IMR-90 (cell line): ENCODE measurements at places on chromosomes 6 and 20. TPM values are rescaled to one million over a fixed set of nuclear protein-coding genes. Genes with fewer than 3 reads are reported as not detected.

DNA sequence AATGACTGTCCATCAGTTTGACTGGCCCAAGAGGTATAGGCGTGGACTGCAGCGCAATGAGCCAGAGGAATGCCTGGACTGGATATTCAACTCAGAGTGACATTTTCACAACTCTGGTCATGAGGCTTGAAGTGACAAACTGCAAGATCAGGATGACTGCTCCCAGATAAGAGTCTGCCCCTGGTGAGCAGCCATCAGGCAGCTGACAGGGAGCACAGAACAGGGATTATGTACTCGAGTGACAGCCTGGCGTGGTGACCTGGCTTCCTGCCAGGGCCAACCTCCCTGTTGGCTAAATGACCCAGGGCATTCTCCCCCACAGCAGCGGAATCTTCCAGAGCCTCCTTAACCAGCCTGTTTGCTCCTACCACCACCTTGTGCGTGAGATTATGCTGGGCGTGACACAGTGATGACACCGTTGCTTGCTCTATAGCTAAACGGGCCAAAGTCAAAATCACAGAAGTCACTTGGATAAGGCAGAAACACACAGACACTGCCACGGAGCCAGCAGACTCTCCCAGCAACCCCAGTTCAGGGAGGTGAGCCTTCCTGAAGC lies 209.1 kb upstream of the JARID2 start:
- DNase-seq = no peak

DNA sequence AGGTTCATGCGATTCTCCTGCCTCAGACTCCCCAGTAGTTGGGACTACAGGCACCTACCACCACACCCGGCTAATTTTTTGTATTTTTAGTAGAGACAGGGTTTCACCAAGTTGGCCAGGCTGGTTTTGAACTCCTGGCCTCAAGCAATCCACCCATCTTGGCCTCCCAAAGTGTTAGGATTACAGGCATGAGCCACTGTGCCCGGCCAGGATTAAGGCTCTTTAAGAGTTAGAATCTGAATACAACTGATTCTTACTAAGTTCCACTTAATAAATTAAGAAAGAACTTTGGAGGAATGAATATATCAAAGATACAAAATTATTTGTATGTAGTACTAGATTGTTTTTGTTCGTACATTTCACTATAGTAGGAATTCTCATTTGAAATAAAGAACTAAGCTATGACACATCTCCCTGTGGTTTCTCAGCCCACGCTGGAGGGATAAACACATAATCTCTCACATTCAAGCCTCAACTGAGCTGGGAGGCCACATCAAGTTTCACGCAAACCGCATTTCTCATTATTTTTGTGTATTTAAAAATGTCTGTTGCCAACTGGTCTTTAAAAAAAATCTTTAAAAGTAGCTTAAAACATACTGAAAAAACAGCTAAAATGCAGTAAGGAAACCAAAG lies 34.2 kb downstream of the DTNBP1 start:
- DNase-seq = peak; percentile 94

GRCh38 chr6:33697845-33698244 lies 13.7 kb downstream of the UQCC2 start:
- no peak for DNase-seq

GRCh38 chr6:158219228-158219627 lies 51.1 kb downstream of the GTF2H5 start:
- peak; percentile 96 for DNase-seq

GRCh38 chr6:39847221-39847620 lies 55.0 kb downstream of the DAAM2 start:
- DNase-seq = no peak

DNA sequence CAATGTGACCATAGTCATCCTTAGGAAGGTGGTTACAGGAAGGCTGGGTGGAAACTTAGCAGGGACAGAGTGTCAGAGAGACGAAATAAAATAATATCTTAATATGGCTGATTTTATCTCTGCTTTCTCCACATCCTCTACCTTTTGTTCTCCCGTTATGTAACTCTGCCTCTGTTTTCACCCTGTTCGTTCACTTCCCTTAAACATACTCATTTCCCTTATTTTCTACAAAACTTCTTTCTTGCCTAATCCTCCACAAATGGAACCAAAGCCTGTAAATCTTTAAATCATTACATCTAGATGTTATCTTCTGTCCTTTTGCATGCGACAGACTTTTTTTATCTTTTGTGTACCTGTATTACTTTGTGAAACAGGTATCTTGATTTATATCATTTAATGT lies 23.3 kb upstream of the CRIP3 start:
- no peak for DNase-seq

The BFSP1 gene
- 1.9 and 2.0 TPM in 2 replicates for total RNA-seq

DNA sequence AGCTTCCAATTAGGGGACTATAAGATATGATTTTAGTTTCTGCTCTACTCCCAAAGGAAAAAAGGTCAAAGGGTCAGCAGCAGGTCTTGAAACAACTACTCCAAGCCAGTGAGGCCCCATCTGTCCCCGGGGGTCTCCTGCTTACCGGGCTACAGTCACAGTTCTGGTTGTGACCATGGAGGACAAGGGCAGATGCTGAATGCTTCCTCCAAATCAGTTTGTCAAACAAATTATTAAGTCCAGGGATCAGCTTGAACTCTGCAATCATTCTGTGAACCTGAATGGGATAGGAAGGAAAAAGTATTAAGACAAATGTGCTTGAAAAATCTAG lies 60.2 kb downstream of the MYH7B start:
- DNase-seq = no peak

DNA sequence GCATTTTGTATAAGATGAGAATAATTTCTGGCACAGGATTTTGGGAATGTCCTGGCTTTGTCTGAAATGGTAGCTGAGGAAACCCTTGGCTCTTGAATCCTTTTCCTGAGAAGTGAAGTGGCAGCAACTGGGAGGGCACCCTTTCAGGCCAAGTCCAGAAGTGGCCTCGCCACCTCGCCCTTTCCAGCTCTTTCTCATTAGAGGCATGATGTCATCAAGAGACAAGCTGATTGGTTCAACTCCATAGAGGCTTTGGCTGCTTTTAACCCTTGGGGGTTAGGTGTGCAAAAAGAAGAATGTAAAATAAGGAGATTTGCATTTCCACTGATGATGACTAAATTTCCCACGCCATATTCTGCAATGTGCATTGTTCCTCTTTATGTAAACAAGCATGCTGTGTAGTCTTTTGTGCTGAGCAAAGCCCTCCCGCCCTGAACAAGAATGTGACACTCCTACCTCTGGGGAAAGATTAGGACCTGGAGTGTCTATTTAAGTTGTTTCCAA lies 116.5 kb downstream of the TCP11 start:
- DNase-seq = peak; percentile 45

DNA sequence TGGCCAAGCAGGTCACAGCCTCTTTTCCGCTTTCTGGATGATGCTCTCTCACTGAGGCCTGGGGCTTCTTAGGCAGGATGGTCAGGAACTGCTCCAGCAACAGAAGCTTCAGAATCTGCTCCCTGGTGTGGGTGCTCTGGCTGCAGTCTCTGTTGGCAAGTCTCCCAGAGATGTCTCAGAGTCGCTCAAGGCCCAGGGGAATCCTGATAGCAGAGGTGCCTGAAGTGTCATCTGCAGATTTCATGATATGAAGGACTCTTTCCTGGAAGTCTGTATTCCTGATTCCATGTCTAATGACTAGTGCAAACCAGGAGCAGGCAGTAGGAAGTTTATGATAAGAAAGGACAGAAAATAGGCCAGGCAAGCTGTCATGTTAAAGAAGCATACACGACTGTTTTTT lies 20.3 kb downstream of the ZSCAN31 start:
- peak; percentile 14 for DNase-seq

GRCh38 chr6:7267071-7267465 lies 45.9 kb downstream of the SSR1 start:
- no peak for DNase-seq

DNA sequence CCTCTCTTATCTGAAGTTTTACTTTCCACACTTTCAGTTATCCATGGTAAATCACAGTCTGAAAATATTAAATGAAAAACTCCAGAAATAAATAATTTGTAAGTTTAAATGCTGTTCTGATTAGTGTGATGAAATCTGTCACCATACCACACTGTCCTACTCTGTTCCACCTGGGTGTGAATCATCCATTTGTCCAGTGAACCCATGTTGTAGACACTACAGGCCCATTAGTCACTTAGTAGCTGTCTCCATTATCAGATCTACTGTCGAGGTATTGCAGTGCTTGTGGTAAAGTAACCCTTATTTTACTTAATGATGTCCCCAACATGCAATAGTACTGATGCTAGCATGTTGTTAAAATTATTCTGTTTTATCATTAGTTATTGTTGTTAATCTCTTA lies 29.2 kb upstream of the MMS22L start:
- no peak for DNase-seq
